ENCODE measurements at places on chromosomes 13 and 19. TPM values are rescaled to one million over a fixed set of nuclear protein-coding genes. Genes with fewer than 3 reads are reported as not detected.

Gene CFD
- 3.1 TPM for total RNA-seq

Gene UBL3
- total RNA-seq = 19.0 TPM

Gene CLDND2
- 14.0 TPM for total RNA-seq

Gene LILRB1
- 0.38 TPM for total RNA-seq

Gene C13orf42
- not detected for total RNA-seq

Gene C13orf46
- 6.9 TPM for total RNA-seq

Gene LILRB3
- total RNA-seq = 0.31 TPM

Gene HCN2
- 1.1 TPM for total RNA-seq

Gene GJB6
- total RNA-seq = 4.0 TPM

Gene ZIC2
- 0.25 TPM for total RNA-seq

Gene LRRC4B
- 0.58 TPM for total RNA-seq

DNA sequence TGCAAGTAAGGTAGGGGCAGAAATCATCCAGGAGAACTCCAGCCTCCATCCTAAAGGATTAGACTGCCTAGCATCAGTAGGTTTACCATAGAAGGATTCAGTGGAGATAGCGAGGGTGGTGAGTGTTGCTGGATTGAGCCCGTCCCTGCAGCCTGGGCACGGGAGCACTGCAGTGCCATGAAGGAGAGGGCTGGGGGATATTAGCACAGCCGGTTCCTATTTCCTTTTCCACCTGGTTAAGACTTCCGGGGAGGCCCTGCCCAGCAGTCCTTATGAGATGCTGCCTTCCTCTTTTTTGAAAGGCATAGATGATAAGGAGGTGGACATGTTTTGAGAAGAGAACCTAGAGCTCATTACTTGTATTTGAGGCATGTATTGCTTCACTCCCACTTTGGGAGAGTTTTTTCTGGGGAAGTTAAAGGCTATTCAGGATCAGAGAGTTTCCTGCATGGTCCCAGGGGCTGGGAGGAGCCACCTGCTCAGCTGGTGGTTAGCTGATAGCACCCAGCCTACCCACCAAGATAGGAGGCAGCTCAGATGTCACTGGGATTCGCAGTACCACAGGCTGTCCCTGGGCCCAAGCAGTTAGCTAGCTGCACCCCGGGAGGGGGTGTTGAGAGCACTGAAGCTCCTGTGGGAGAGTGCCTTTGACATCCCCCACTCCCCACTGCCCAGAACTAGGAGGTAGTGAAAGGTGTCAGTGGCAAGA, 17.2 kb downstream of the ACTN4 start:
- DNase-seq = no peak

GRCh38 chr13:49938921-49939320, 2.8 kb upstream of the SPRYD7 start:
- DNase-seq = no peak

GRCh38 chr19:30065680-30066606, 123.9 kb downstream of the URI1 start:
- DNase-seq = no peak

DNA sequence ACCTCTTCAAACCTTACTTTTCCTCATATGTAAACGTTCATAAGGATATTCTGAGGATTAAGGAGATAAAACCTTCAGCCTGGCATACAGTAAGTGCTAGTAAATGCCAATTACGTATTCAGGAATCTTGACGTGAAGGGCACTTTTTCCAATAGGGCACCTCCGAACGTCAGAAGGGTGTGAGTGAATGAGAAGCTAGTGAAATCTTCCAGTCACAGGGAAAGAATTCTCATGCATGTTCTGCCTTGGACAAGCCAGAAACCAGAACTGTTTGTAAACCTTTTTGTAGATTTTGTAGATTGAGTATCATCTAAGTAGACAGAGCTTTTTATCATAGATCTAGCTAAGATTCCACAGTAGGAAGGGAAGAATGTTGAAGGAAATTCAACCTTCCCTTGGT, 16.5 kb downstream of the DGKH start:
- DNase-seq = no peak

DNA sequence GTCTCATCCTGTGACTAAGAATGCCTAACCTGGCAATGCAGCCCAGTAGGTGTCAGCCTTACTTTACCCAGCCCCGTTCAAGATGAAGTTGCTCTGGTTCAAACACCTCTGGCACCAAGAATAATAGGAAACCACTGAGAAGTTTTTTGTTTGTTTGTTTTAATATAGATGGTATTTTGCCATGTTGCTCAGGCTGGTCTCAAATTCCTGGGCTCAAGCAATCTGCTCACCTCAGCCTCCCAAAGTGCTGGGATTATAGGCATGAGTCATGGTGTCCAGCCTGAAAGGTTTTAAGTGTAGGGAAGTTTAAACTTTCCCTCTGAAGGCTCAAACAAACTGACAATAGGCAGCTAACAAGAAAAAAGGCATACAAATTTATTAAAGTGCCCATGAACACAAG, 51.2 kb upstream of the ABCC4 start:
- DNase-seq = no peak

GRCh38 chr13:113861433-113862030, 2.3 kb downstream of the GAS6 start:
- no peak for DNase-seq

DNA sequence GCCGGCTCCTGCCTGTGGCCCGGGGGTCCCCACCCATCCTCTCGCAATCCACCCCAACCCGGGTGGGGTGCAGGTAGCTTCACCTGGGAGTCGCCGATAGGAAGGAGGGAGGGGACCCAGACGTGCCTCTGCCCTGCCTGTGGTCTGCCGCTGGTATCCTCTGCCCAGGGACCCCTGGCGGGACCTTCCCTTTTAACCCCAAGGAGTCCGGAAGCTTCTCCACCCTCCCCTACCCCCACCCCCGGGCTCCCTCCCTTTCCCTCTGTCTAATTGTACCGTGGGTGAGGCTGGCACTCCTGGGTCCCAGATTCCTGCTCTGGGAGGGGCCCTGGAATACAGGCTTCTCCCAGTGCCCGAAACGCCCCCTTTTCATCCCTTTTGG, at the start of gene KLK10:
Gene KLK10, minus strand, starts transcription at position 166 of the 382 bp plus-strand sequence. CDS start 579 bp downstream, outside the sequence.
- DNase-seq = no peak

GRCh38 chr13:44191504-44192171, 182.0 kb upstream of the SERP2 start:
- DNase-seq = peak; percentile 30

DNA sequence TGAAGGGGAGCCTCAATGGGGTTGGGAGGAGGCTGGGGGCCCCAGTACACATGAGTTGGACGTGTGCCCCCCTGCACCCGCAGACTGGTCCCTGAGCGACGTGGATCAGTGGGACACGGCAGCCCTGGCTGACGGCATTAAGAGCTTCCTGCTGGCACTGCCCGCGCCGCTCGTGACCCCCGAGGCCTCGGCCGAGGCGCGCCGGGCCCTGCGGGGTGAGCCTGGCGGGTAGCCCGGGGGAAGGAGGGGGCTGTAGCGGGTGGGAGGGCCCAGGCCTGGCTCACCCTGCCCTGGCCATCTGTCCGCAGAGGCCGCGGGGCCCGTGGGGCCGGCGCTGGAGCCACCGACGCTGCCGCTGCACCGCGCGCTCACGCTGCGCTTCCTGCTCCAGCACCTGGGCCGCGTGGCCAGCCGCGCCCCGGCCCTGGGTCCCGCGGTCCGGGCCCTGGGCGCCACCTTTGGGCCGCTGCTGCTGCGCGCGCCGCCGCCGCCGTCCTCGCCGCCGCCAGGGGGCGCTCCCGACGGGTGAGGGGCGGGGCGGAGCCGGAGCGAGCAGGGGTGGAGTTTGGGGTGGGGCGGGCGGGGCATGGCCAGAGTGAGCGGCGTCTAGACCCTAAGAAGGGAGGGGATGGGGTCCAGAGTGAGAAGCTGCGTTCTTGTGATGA, 8.1 kb downstream of the PIK3R2 start:
- peak; percentile 93 for DNase-seq

- peak; percentile 73 for DNase-seq
Observed at GRCh38 chr19:41706741-41707501, 1.5 kb upstream of the CEACAM5 start.

- no peak for DNase-seq
Observed at GRCh38 chr19:8163759-8164158, 14.4 kb upstream of the FBN3 start.

DNA sequence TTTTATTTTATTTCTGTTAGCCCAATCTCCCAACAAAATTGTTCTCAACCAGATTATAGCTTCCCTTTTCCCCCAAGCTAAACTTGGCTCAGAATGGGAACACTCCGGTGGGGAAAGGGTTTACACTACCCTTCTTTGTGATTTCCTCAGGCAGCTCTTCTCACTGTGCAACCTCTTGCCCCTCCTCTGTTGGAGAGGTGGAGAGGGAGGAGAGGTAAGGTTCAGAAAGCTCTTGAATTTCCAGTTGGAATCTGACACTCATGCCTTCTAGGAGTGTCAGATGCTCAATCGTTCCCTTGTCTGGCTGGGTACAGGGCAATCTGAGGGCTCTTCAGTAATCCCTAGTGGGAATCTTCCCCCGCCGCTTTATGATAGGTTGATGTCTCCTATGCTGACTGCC, 486.1 kb upstream of the KLF12 start:
- DNase-seq = no peak

DNA sequence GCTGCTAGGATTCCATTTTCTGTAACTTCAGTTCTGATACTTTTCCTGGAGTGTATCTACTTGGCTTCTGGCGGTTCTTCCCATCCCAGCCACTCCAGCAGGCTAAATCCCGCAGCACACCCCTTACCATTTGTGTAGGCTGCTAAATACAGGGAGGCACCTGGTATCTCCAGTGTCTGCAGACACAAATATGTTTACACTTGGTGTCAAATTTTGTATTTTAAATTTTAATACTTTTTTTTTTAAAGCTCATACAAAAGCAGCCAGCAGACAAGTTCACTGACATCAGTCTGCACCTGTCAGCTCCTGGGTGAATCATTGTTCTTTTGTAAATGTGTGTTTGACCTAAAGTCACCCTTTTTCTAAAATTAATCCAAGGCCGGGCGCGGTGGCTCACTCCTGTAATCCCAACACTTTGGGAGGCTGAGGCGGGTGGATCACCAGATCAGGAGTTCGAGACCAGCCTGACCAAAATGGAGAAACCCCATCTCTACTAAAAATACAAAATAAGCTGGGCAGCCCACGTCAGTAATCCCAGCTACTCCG, 3.4 kb upstream of the ZSCAN4 start:
- no peak for DNase-seq

- no peak for DNase-seq
Observed at GRCh38 chr13:29847501-29847983, 2.9 kb downstream of the UBL3 start.

DNA sequence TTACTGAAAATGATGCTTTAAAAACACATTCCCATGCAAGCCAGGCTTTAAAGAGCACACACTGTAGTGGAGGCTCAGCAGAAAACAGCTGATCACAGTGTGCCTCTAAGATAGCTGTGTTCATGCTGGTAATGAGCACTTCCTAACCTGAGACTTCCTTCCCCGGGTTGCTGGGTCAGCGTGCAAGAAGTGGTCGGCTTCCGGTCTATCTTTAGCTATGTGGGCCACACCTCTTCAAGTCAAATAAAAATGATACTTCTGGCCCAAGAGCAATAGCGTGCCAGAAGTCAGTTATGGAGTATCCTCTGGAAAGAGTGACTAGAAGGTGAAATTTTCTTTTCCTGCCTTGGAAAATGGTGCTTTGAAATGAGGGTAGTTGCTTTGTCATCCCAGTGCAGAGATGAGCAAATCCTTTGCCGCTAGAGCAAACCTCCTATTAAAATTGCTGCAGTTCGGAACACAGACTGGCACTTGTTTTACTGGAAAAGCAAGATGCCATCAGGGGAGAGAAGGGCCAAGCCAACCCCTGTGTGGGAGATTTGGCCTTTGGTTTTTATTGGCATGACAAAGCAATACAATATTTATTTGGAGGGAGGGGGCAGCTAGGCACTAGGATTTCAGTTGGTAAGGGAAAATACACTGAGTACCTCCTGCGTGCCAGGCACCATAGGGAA, 64.2 kb downstream of the ARHGAP35 start:
- DNase-seq = no peak
